ENCODE measurements at places on chromosomes 2 and 18.
A peak's percentile ranks its signal among the peaks of the same experiment; 100 is the strongest.

GRCh38 chr2:112152476-112153178 lies 14.4 kb downstream of the FBLN7 start:
- DNase-seq = no peak

DNA sequence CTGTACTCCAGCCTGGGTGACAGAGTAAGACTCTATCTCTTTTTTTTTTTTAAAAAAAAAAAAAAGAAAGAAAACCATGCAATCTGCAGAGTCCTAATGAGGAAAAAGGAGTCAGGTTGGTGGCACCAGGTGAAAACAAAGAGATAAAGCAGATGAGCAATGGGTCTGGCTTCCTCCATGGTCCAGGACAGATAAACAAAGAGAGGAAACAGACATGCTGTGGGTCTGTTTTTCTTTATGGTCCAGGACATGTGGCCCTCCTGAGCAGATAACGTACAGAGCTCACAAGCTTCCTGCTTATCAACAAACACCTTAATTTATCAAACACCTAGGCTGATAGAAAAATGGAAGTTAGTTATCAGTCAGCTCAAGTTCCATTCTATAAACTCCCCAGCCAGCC lies 24.4 kb upstream of the TUBB6 start:
- DNase-seq = no peak

DNA sequence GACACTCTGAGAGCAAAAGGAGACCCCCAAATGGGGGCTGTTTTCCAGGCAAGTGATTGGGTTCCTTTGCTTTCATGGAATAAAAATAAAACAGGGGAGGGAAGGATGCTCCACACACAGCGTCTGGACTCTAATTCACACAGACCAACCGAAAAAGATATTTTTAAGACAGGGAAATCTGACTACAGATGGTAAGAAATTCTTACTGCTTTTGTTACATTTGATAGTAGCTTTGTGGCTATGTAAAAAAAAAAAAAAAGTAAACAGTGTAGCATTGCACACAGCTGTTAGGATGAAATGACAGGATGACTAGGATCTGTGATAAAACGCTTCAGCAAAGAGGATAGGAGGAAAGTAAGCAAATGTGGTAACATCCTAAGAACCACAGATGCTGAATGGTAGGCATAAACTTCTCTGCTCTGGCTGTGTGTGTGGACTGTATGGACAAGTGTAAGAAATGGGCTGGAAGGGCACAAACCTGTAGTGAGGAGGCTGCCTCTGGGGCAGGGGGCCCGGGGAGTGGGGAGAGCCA lies 207.6 kb downstream of the ANAPC1 start:
- no peak for DNase-seq

- DNase-seq = no peak
These were observed 261.3 kb upstream of the CCDC68 start for GRCh38 chr18:55220523-55220922.

DNA sequence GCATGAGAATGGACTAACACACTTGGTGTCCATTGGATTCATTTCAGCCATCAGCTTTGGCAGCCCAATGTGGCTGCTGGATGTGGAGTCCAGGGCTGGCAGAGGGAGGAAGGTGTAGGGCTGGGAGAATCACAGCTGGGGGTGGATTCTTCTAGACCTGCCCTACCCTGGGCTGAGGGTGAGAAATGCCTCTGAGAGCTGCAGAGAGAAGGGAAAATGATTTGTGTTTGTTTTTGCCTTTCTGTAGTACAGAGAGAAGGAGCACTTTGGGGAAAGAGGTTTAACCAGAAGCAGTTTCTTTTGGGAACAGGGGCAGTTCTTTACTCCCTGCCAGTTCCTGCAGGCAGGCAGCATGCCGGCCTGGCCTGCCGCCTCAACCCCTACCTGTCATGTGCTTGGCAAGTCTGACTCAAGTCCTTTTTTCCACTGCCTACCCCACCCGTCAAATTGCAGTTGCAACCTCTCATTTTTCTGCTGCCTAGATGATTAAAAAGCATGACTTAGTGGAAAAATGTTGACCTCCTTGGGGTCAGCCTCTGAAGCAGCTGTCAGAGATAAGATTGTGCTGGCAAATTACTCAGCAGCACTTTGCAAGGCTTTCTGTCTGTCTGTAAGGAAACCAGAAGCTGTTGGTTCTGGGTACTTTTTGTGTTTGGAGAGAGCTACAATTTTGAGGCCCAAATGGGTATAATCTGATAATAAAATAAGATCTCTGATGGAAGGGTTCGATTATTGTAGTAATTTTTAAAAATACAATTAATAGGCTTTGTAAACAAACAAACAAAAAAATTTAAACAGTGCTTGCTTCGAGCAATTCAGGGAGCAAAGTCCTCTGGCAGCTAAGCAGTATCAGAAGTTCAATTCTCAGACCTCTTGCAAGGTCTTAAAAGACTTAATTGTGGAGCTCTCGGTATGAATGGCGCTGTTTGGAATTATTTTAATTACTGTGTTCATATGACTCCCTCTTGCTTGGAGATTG lies 21.7 kb downstream of the LBH start:
- DNase-seq = no peak

DNA sequence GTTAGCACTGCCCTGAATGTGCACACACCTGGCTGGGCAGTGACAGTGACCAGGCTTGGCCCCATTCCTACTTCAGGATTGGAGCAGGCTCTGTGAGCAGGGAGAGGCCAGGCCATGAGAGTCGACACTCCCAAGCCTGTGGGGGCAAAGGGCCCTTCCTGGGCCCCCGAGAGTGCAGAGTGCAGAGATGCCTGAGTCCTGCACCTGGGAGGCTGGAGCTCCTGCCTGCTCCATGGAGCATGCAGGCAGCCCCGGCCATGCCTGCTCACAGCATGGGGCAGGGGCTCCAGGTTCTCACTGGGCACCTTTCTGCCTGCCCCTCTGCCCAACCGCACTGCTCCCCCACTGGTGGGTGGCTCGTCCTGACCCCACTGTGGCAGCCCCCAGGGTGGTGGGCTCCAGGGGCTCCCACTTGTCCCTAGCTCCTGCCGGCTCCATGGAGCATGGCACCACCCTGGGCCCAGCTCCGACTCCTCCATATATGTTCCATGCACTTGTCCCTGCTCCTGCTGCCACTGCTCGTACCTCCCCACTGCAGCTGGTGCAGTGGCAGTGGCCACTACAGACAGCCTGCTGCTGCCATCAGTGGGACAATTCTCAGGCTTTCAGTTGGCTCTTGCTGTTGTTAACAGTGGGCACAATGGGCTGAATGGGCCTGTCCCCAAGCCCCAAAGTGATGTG lies 282.0 kb downstream of the RPRM start:
- DNase-seq = no peak

DNA sequence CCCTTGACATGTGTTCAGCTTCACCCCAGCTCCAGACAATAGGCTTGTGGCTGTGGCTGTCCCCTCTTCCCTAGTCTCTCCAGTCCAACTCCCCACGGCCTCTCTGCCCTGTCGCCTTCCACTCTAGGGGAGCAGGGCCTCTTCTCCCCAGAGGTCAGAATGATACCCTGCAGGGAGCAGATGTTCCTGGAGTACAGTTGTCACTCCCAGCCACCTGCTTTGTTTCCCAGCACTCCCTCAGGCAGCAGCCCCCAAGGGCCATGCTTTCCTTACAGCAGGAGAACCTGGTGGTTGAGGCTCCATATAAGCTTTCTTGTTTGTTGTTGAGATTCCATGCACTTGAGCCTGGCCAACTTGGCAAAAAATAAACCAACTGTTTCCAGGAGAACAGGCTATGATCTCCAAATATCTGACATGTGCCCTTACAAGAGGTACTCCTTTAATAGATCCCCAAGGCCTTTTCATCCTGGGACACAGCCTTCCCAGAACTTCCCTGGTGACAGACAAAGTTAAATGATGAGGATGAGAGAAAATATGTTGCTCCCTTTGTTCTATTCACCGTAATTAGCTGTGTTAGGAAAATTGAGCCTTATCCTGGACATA lies 45.1 kb downstream of the DPYSL5 start:
- DNase-seq = no peak

GRCh38 chr2:12988279-12988678 lies 271.5 kb downstream of the TRIB2 start:
- DNase-seq = no peak

DNA sequence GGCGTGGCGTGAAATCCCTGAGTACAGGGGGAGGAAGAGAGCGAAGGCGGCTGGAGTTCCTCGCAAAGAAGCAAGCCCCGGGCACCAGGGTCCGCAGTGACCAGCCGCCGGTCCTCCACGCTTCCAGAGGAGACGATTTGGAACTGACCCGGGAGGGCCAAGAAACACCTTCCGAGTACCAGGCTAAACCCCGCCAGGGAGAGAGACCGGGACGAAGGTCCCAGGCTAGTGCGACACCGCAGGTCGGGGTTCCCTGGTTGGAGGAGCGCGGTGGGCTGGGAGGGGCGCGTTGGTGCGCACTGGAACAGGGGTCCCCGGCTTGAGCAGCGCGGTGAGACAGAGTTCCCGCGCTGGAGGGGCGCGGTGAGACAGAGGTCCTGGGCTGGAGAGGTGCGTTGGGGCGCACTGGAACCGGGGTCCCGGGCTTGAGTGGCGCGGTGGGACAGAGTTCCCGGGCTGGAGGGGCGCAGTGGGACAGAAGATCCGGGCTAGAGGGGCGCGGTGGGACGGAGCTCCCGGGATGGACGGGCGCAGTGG lies 901 bp downstream of the WDFY1 start:
- DNase-seq = peak; percentile 10

- DNase-seq = no peak
These were observed 76.6 kb downstream of the TLK1 start for GRCh38 chr2:171084128-171084527.

DNA sequence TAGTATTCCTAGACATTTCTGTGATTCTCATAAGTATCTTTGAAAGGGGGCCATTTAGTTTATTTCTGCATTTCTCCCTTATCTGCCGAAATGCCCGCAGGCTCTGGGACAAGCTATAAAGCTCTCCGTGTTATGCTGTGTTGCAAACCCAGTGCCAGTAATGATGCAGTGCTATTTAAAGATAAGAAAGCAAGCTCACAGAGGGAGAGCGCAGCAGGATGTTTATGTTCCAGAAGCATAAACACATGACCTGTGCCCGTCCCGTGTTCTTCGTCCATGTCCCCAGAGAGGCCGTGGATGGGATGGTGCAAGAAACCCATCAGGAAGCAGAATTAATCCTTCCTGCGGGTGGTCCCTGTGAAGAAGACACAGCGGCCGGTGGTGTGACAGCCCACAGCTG lies 99.4 kb downstream of the NEDD4L start:
- DNase-seq = no peak

DNA sequence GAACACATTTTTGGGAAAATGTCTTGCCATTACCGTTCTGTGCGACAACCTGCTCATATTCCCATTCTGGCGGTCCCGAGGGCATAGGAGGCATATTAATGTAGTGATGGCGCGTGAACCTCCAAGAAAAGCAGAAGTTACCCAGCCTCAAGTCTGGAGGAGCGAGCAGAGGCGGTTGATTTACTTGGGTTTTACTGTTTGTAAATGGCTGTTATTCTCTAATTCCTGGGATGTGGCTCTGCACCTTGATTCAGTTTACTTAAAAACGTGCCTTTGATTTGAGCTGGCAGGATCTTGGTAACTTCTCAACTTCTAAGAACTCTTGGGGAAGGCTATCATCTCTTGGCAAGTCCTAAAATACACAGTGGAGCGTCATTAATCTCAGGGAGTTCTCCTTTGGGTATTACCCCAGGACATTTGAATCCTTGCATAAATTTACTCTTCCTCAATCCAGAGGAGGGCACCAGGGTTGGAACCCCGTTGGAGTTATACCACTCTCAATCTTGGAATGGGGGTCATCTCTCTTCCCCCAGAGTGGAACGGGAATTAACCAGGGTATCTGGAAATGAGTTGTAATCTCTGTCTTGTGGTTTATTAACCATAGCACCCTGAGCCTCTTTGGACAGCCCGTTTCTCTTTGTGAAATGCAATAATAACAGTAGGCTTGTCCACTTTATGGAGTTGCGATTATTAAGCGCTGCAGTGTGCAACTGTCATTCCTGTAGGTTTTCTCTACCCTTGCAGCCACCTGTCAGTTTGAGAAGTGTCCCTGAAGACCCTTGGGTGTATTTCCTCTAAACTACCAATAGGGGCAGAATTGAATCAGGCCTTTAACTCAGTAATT lies 2.1 kb downstream of the HK2 start:
- no peak for DNase-seq

DNA sequence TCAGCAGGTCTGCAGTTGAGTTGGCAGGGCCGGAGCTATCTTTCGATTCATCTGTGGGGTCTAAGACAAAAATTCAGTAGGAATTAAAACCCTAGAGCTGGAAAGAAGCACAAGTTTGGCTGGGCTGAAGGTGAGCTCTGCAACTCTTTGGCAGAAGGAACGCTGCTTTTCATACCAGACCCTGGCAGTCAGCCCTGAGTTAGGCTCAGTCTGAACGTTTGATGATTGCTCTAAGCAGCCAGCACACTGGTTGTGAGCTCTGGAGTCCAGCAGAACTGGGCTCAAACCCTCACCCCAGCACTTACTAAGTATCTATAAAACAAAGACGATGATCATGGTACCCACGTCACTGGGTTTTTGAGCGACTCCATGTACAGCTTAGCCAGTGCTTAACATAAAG lies 192.5 kb downstream of the TNS1 start:
- DNase-seq = no peak

GRCh38 chr18:6330786-6331185 lies 83.9 kb downstream of the L3MBTL4 start:
- no peak for DNase-seq
